RPMI7951 (cell line): ENCODE measurements at places on chromosomes 2 and 18. TPM values are rescaled to one million over a fixed set of nuclear protein-coding genes. Genes with fewer than 3 reads are reported as not detected.

Gene PARD3B
- 0.96 and 1.4 TPM in 2 replicates for total RNA-seq

Gene CROCC2
- 0.12 TPM in 1 of 2 replicates, not detected in the other for total RNA-seq

Gene ZNF396
- 1.1 and 2.2 TPM in 2 replicates for total RNA-seq

GRCh38 chr2:230797515-230798495, 66.9 kb upstream of the ITM2C start:
- no peak for DNase-seq

- DNase-seq = no peak
Observed at GRCh38 chr2:71069376-71069775, 928 bp downstream of the NAGK start.

DNA sequence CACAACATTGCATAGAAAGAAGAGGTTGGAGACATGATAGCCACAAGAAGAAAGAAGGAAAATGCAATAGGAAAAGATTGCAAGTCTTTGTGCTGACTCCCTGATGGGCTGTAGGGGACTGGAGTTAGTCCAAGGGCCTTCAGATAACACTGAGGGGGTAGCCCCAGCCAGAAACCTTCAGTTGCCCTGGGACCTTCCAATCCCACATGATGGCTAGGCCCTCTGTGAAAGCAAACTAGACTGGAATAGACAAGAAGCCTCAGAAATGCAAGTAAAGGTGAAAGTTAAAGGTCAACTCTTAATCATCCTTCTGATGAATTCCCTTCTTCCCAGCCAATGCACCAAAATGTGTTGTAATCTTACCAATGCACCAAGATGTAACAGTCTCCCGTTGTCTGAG, 19.2 kb downstream of the CMPK2 start:
- DNase-seq = no peak

- DNase-seq = peak; percentile 23
Observed at GRCh38 chr2:137050949-137051348, 285.6 kb downstream of the THSD7B start.

DNA sequence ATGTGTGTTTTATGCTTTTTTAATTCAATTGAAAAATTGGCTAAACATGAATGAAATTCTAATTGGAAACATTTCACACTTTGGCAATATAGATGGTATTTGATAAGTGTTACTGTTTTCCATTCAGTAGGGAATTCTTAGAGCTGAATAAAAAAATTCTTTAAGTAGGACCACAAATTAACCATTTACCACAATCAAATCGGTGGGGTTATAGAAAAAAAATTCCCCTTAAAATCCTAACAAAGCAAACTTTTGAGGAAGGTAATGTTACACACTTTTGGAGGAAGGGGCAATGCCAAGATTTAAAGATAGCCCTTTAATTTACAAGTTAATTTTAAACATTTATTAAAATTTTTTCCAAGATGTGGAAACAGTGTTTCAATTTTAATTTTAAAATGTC, 279.0 kb upstream of the FIGN start:
- DNase-seq = no peak
